ENCODE measurements at places on chromosomes 7 and 10. TPM values are rescaled to one million over a fixed set of nuclear protein-coding genes. Genes with fewer than 3 reads are reported as not detected.
A peak's percentile ranks its signal among the peaks of the same experiment; 100 is the strongest.

- DNase-seq: no peak
Measured at GRCh38 chr10:112532956-112533355, 85.9 kb downstream of the VTI1A start.

DNA sequence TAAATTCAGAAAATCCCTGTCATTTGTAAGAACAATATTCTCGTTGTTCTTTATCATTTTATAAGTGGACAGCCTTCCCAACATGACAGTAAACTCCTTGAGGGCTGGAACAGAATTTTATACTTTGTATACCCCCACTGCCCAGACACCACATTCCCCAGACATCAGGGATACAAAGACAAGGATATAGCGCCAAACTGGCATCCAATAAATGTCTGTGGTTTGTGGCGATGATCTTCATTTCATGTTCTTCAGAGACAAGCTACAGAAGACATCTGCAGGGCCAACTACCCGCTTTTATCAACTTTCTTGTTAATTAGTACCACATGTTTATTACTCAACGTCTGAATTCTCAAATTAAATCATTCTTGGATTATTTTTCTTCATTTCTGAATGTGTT, 155.9 kb downstream of the ATE1 start:
- no peak for DNase-seq

DNA sequence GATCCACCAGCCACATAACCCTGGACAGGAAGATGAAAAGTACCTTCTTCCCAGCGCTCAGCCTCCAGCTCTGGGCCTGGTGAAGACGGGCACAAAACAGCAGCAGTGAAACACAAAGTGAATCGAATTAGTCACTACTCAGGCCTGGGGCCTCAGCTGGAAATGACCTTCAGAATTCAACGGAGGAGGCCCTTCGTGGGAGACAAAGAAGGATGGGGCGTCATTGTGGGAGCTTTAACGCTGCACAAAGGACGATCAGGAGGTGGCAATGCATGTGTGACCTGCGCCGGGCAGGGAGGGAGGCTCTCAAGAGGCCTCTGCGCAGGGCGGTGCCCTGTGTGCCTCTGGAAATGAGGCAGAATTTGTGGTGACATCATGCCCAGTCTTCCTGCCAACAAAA, 161.9 kb downstream of the DNAJB6 start:
- DNase-seq: no peak

- no peak for DNase-seq
Measured at GRCh38 chr10:67630904-67631303, 65.1 kb downstream of the CTNNA3 start.

DNA sequence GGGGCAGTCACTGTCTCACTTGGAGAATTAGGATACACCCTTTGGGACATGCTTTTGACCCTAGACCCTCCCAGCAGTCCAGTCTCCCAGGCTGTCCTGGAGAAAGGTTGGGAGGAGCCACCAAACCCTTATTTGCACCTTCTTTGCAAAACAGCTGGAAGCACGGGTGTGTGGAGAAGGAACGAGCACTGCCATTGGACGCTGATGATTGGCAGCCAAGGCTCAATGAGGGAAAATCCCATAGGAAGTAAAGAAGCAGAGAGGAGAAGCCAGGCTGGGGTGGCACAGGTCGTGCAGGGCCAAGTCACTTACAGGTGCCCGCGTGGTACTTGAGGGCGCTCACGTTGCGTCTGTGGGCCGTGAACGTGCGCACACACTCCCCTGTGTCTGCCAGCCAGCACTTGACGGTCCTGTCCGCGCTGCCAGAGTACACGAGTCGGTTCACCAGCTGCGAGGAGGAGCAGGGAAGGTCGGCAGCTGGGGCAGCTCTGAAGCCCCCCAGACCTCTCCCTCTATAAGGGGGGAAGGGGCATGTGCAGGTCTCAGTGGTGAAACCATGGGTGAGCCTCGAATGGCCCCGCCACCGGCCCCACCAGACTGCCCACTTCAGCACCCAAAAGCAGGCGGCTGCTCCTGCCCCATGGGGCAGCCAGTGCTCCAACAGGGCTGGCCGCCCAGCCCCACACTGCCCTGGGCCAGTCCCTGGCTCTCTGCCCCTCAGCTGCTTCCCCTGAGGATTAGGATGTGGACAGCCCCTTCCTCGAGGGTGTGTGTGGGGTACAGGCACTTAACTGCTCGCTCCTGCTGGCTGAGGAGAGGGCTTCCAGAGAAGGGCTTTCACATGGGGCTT, 24.8 kb downstream of the WDR86 start:
- DNase-seq: no peak

DNA sequence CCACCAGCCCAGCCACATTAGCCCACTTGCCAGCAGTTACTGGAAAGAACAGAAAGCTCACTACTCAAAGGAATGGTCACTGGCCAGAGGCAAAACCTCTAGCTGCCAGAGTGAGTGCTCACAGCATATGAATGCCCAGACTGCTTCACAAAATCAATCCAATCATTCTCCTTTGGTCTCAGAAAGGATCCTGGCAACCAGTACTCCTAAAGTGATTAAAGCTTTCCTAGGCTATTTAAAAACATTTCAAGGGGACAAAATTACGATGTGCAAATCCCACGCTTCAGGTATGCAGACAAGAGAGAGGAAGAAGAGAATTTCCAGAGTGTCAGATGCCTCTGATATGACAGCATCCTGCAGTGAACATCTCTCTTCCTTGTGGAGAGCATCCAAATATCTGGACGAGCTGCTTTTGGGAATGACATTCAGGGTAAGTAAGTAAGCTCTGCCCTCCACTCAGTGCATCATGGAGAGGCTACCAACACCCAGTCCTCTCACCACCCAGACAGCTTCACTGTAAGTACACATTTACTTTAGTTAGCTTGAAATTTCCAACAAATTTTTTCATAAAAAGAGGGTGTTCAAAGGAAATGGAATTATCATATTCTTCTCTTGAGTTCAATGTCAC, 25.1 kb downstream of the ICA1 start:
- no peak for DNase-seq

DNA sequence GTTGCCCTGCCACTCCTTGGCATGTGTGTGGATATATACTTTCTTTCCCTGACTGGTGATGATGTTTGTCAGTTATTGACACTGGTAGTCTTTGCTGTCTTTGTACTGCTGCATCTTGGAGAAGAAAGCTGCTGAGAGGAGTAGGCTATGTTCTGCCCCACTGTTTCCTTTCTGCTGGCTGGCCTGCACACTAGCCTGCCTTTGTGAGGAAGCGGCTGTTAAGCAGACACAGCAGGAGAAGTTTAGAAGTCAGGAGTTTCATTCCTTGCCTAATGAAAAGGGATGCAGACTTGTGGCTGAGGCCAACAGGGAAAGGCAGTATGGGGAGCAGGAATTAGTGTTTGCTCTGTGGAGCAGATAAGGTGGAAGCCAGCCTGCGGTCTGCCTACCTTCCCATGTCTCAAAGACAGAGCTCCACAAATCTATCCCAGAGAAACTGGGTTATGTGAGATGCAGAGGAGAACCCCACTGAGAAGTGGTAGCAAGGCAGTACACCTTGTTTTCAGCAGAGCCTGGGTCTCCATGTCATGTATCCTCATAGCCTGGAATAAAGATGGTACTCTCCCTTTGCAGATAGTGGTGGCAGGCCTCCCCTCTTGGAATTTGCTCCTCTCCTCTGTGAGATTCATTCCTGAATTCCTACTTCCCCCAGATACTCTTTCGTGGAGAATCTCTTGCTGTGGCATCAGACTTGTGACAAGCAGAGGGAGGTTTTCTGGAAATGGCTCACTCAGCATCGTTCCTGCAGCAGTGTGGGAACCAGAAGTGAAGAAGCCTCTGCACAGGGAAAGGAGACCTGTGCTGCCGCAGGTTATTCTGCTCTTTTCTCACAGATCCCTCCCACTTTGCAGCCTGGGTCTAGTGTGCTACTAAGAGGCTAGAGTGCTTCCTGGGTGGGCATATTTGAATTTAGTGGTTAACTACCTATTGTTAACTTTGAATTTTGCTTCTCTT, 130.2 kb downstream of the LRRC4 start:
- DNase-seq: no peak

DNA sequence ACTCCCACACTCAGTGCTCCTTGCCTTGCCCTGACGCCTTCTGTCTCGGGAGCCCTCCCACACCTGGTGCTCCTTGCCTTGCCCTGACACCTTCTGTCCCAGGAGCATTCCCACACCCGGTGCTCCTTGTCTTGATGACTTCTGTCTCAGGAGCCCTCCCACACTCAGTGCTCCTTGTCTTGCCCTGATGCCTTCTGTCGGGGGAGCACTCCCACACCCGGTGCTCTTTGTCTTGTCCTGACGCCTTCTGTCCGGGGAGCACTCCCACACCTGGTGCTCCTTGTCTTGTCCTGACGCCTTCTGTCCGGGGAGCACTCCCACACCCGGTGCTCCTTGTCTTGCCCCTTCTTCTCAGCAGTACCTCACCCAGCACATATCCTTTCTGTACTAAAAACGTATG, 207.2 kb upstream of the ADARB2 start:
- DNase-seq: no peak

- DNase-seq: no peak
Measured at GRCh38 chr7:99252166-99252895, 20.3 kb upstream of the MYH16 start.

- DNase-seq: no peak
Measured at GRCh38 chr7:479948-480499, 39.6 kb downstream of the PDGFA start.

- DNase-seq: no peak
Measured at GRCh38 chr7:85510287-85510686, 323.4 kb upstream of the SEMA3D start.

GRCh38 chr10:955127-955819, 23.8 kb upstream of the LARP4B start:
- DNase-seq: peak; percentile 23

- no peak for DNase-seq
Measured at GRCh38 chr10:43976292-43976691, 327.6 kb upstream of the ZNF32 start.

DNA sequence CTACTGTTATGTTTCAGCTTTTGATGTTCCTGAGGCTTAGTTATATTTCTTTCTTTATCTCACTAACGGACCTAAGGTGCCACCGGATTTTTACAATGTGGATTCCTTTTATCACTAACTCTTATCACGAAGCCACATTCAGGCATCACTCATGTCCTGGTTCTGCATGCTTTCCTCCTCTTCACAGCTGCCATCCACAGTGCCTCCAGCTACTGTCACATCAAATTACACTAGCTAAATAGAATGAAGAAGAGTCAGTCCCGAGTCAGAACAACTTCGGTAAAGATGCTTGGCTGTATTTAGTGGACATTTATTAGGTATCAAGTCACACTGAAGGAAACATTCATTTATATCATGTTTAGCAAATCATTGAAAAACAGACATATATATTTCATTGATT, 153.2 kb downstream of the NEBL start:
- no peak for DNase-seq

- DNase-seq: no peak
Measured at GRCh38 chr10:126376956-126377355, 11.3 kb downstream of the ADAM12 start.

GRCh38 chr7:110841840-110842545, 248.9 kb upstream of the LRRN3 start:
- peak; percentile 13 for DNase-seq

- DNase-seq: no peak
Measured at GRCh38 chr7:129401228-129401966, 32.8 kb upstream of the STRIP2 start.

DNA sequence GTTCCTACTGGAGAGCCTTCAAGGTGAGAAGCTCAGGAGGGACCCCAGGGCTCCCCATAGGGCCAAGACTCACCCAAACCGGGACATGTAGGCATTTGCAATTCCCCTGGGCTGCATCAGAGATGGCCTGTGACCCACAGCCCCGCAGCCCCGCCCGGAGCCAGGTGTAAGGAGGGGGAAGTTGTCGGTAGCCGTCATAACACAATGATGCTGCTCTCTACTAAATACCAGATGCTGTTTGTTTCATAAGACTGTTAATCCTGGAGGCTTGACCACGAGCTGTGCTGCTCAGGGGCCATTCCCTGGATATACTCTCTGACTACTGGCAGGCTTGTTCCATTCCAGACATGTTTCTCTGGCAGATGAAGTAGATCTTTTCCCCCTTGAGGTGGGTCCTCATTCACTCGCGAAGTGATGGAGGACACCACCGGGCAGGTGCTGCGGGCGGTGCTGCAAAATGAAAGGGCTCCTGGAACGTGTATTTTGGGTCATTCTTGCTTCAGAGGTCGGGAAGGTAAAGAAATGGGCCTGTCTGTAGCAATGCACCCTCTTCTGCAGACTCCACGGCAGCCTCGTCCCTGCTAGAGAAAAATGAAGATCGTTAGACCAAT, 61.1 kb downstream of the MKI67 start:
- no peak for DNase-seq

GRCh38 chr10:55550236-55550635, 749.2 kb upstream of the PCDH15 start:
- DNase-seq: no peak

- no peak for DNase-seq
Measured at GRCh38 chr7:98603399-98603788, 13.7 kb upstream of the NPTX2 start.

GRCh38 chr10:30694518-30695228, 65.1 kb upstream of the LYZL2 start:
- no peak for DNase-seq

DNA sequence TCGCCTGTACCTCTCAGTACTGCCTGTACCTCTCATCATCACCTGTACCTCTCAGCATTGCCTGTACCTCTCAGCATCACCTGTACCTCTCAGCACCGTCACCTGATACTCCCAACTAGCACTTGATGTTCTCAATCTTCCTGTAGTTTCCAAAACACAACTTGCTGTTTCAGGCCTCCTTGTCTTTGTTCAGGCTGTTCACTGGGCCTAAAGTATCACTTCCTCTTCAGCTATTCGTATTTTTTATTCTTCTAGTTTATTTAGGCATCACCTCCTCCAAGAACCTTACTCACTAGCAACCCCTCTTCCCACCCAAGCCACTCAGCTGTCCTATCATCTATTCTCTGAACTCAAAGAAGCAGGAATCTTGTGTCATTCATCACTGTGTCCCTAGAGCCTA, 24.1 kb downstream of the OR6B1 start:
- DNase-seq: no peak

NME8 gene
- total RNA-seq: 0.10 TPM

FRA10AC1 gene
- 19.1 TPM for total RNA-seq

GPR146 gene
- 15.8 TPM for total RNA-seq

AUTS2 gene
- total RNA-seq: 40.0 TPM

Data from tongue (tissue), 3 donors.